ENCODE measurements at places on chromosomes 1 and 21.
A peak's percentile ranks its signal among the peaks of the same experiment; 100 is the strongest.

DNA sequence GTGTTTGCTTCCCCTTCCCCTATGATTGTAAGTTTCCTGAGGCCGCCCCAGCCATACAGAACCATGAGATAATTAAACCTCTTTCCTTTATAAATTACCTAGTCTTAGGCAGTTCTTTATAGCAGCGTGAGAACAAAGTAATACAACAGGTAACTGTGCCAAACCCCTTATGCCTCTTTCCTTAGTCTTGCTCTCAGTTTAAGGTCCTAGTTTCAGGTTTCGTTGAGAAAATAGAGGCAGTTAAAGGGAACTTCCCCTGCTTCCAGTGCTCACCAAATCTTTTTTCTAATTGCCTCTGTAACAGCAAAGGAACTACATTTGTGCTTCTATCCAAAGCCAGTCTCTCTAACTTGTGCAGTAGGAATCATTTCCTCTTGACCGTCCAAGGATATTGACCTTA, 164.8 kb downstream of the PATJ start:
- H3K4me3 ChIP-seq, result no peak overlapping the region
- peaks cover 1% of the 10 kb centered on the region for H3K36me3 ChIP-seq
- no peaks in the 10 kb centered on the region for H3K4me1 ChIP-seq

- no peak for DNase-seq
- no peaks in the 10 kb centered on the region for H3K4me1 ChIP-seq
- H3K27me3 ChIP-seq, result no peaks in the 10 kb centered on the region
Observed at GRCh38 chr1:183783342-183783741, 21.6 kb upstream of the RGL1 start.

DNA sequence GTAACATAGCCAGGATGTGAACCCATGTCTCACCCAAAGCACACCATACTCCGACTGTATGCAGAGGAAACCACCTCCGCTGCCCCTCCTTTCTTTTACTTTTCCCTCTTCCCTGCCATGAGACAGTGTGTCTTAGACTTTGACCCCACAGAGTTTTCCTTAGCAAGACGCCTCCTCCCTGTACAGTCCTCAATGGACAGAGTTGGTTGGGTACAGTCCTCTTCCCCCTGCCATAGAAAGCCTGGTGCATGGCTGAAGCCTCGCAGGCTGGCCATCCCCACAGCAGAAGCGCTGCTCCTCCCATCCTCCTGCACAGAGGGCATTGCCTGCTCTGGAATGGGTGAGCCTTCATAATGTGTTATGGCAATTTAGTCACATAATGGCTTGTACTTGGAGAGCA, 127.9 kb downstream of the PLPP3 start:
- no peaks in the 10 kb centered on the region for H3K36me3 ChIP-seq
- no peaks in the 10 kb centered on the region for H3K4me1 ChIP-seq
- no peak overlapping the region for H3K4me3 ChIP-seq
- H3K27me3 ChIP-seq, result no peaks in the 10 kb centered on the region
- no peak overlapping the region for H3K27ac ChIP-seq

DNA sequence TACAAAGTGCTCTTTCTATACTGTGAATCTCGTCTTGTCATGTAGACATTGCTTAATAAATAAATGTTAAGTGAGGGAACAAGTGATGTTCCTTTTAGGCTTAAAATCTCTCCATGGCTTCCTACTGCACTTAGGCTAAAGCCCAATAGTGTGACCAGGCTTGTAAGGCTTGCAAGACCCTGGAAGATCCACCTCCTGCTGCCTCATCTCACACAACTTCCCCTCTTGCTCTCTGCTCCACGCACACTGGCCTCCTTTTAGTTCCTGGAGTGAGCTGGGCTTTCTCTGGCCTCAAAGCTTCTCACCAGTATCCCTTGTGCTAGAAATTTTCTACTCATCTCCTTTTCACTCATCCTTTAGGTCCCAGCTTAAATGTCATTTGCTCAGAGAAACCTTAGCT, 41.5 kb upstream of the DIPK1A start:
- H3K27me3 ChIP-seq, result peaks cover 4% of the 10 kb centered on the region
- no peak overlapping the region for H3K27ac ChIP-seq
- no peaks in the 10 kb centered on the region for H3K4me1 ChIP-seq
- DNase-seq, result no peak
- H3K36me3 ChIP-seq, result no peaks in the 10 kb centered on the region
- no peak overlapping the region for H3K4me3 ChIP-seq

DNA sequence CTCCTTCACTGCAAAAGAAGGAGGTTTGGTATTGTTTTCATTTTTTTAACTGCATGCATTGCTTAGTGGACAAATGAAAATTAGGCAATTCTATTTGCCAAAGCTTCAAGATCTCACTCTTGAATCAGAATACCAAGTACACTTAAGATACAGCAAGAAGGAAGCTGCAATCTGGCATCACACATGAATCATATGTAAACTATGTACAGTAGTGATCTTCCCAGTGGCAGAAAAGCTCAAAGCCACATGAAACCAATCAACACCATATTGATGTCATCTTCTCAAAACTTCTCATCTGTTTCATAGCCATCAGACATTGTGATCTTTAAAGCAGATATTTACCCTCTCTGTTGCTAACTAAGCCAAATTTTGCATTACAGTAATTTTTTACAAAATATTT, 550.1 kb downstream of the LTN1 start:
- peaks cover 3% of the 10 kb centered on the region for H3K36me3 ChIP-seq
- H3K27me3 ChIP-seq, result no peaks in the 10 kb centered on the region
- DNase-seq, result no peak
- no peak overlapping the region for H3K27ac ChIP-seq
- H3K4me1 ChIP-seq, result no peaks in the 10 kb centered on the region

- H3K36me3 ChIP-seq, result no peaks in the 10 kb centered on the region
- H3K4me3 ChIP-seq, result no peak overlapping the region
- no peaks in the 10 kb centered on the region for H3K4me1 ChIP-seq
- no peak overlapping the region for H3K27ac ChIP-seq
Observed at GRCh38 chr1:192126030-192126619, 32.1 kb upstream of the RGS18 start.

DNA sequence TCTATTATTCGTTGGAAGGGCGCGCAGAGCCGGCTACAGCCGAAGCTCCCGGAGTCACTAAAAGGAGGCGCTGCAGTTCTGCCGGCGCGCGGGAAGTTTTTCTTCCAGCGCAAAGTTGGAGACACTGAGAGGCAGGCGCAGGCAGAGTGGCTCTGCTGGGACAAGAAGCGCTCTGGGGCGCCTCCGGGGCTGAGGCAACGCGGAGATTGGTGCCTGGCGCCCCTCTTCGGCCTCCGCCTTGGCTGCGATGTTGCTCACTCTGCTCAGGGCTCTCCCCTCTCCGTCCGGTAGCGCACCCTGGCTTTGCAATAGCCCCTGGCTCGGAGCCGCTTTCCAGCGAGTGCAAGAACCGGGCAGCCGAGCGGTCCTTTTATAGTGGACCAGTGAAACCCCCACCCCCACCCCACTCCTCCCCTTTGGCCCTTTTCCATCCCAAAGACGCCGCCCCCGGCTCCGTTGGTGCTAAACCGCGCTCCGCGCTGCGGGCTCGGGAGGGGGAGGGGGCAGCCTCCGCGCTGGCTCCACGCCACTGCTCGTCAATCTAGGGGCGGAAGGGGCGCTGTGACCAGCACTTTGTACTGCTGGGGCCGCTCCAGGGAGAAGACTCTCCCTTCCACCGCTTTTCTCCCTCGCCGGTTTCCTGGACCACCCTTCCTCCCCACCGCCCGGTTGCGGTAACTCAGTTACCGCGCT, at the start of gene ADAMTS1:
TSS of gene ADAMTS1 (minus strand) at position 344 of the 693 bp plus-strand sequence. CDS start 455 bp downstream, outside the sequence.
- H3K4me1 ChIP-seq, result peaks cover 32% of the 10 kb centered on the region
- H3K36me3 ChIP-seq, result no peaks in the 10 kb centered on the region
- peak; percentile 26 for DNase-seq
- H3K4me3 ChIP-seq, result peak within 1 kb of the TSS; percentile 55

GRCh38 chr1:59429656-59430055, 132.8 kb downstream of the FGGY start:
- no peak for DNase-seq
- no peak overlapping the region for H3K4me3 ChIP-seq
- no peak overlapping the region for H3K27ac ChIP-seq

GRCh38 chr1:198246337-198246736, 89.5 kb downstream of the NEK7 start:
- peaks cover 37% of the 10 kb centered on the region for H3K4me1 ChIP-seq
- no peak overlapping the region for H3K27ac ChIP-seq
- DNase-seq, result no peak
- H3K4me3 ChIP-seq, result no peak overlapping the region
- H3K27me3 ChIP-seq, result no peaks in the 10 kb centered on the region

DNA sequence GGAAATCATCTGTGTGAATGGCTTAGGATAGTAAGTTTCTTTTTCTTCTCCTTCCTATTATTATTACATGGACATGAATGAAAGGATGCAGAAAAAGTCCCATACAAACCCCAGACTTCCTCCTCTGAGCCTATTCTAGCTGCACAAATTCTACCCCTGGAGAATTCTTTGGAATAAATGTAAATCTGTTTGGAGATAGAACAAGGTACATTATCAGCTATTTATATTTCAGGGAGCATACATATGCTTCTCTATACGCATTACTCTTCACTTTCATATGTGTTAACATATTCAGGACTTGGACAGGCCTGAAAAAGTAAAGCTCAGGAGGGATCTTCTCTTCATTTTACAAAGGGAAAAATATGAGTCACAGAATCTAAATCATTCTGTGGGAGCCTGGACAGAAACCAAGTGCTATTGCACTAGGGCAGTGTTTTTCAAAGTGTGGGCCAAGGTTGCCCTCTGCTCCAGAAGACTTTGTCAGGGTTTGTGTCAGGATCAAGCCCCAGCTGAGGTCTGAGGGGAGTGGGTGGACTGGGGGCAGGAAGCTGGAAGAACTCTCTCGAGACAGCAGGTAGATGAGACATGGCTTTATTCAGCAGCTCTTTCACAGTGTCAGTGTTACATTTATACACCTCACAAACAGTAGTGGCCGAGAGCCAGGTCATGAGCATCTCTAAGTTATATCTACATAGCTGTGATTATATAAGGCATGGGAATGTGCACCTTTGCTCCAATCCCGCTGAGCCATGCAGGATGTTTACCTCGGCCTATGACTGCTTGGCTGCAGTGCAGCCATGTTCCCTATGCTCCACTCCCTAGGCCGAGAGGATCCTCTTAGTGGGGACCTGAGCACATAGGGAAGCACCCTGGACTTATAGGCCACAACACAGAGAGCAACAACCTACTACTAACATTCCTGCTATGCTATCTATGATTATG, 114.3 kb downstream of the GDAP2 start:
- H3K4me3 ChIP-seq, result no peak overlapping the region
- no peak for DNase-seq
- no peaks in the 10 kb centered on the region for H3K4me1 ChIP-seq
- no peaks in the 10 kb centered on the region for H3K36me3 ChIP-seq

- no peak overlapping the region for H3K4me3 ChIP-seq
- H3K27ac ChIP-seq, result no peak overlapping the region
Observed at GRCh38 chr21:34647555-34647954, 21.2 kb upstream of the CLIC6 start.

- peaks cover 2% of the 10 kb centered on the region for H3K27me3 ChIP-seq
- peak; percentile 7 for DNase-seq
- H3K4me3 ChIP-seq, result no peak overlapping the region
Observed at GRCh38 chr1:171877701-171878100, 36.4 kb downstream of the DNM3 start.
